Pancreas (tissue), 10 donors: ENCODE measurements at places on chromosomes 7 and 10. TPM values are rescaled to one million over a fixed set of nuclear protein-coding genes. Genes with fewer than 3 reads are reported as not detected.
A peak's percentile ranks its signal among the peaks of the same experiment; 100 is the strongest.

DNA sequence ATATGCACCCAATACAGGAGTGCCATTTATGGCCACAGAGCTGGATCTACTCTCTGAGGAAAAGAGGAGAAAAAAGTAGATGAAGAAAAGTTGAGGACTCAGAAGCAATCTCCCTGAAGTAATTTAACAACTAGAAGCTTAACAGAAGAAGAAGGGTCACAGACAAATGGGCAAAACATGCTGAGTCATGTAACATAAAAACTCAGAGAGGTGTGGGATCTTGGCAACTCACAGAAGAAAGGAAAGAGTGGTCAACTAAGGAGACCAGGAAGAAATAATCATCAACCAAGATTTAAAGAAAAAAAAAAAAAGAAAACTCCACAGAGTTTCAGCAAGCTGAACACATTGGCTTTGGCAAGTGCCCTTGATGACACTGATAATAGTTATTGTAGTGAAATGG is 51.8 kb upstream of the BET1 start:
- no peaks in the 10 kb centered on the region for H3K27me3 ChIP-seq
- H3K27ac ChIP-seq: no peak overlapping the region
- no peak for DNase-seq
- no peaks in the 10 kb centered on the region for H3K4me1 ChIP-seq

GRCh38 chr10:36669615-36670352 is 455.6 kb upstream of the ANKRD30A start:
- H3K36me3 ChIP-seq: no peaks in the 10 kb centered on the region
- H3K4me3 ChIP-seq: no peak overlapping the region
- H3K27ac ChIP-seq: no peak overlapping the region
- H3K4me1 ChIP-seq: no peaks in the 10 kb centered on the region

DNA sequence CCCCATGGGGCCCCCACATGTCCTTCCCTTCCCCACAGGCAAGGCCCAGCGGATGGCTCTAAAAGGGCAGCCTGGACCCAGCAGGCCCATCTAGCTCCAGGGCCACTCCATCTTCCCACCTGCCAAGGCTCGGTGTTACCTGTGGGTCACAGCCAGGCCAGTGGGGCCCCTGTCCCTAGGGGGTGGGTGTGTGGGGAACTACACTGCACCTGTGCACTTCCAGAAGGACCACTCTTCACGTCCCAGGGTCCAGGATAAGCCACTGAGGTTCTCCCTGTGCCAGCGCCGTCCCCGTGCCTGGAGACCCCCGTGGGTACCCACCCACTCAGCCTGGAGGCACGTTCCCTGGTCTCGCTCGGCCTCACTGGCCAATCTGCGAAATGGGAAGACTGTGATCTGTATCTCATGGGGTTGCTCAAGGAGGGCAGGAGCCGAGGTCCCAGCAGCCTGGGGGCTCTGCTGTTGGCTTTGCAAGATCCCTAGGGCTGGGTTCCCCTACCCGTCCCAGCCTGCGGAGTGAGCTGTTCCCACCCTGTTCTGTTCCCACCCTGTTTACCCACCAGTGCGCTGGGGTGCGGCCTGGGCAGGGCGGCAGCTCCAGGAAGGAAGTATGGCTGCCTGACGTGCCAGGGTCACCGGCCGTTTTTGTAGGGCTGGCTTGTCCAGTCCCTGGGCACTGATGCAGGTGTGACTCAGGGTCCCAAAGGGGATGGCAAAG is 4.6 kb downstream of the PWWP2B start:
- peak; percentile 49 for DNase-seq
- H3K4me1 ChIP-seq: peaks cover 31% of the 10 kb centered on the region
- peaks cover 16% of the 10 kb centered on the region for H3K36me3 ChIP-seq
- H3K4me3 ChIP-seq: no peak overlapping the region
- peak overlapping the region; percentile 95 for H3K27ac ChIP-seq

DNA sequence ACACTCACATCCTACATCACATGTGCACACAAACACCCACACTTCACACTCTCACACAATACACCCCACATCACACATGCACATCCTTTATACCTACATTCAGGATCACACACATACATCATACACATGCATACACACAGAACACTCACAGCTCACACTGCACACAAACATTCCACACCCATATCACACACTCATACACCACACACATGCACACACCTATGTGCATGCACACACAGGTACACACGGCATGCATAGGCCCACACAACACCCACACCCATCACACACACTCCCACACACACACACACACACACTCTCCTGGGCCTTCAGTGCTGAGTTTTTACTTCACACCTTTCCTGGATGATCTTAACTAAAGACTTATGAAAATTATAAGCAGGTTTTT is 220.5 kb downstream of the DNAJB6 start:
- no peak overlapping the region for H3K4me3 ChIP-seq
- no peaks in the 10 kb centered on the region for H3K36me3 ChIP-seq
- H3K27me3 ChIP-seq: no peaks in the 10 kb centered on the region

DNA sequence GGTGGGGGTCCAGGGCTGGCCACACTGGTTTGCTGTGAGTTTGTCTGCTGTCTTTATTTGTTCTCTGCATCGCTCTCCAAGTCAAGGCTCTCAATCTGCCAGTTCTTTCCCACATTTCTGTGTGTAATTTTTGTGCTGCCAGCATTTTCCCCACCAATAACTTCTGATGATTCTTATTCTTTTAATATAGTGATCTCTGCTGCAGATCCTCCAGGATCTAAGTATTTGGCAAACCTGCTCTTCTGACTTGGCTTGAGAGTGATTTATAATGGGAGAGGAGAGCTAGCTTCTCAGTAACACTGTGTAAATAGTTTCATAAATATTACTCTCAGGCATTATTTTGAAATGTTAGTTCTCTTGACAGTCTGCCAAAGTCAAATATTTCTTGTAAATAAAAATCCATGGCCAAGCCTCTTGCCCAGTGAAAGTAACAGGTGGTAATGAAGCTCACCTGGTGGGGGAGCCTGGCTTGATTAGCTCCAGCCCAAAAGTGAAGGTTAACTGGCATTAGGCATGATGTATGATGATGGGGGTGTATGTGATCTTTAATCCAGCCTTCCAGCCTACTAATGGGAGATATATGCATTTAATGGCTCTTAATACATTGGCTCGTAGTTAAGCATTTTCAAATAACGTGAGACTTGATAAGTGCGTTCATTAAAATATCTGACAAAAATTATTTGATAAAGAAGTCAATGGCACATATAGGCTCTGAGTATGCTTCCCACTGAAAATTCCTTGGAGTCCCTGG is 1055.9 kb downstream of the KCNMA1 start:
- peak; percentile 55 for DNase-seq
- H3K27me3 ChIP-seq: no peaks in the 10 kb centered on the region
- H3K27ac ChIP-seq: no peak overlapping the region
- peaks cover 28% of the 10 kb centered on the region for H3K4me1 ChIP-seq

DNA sequence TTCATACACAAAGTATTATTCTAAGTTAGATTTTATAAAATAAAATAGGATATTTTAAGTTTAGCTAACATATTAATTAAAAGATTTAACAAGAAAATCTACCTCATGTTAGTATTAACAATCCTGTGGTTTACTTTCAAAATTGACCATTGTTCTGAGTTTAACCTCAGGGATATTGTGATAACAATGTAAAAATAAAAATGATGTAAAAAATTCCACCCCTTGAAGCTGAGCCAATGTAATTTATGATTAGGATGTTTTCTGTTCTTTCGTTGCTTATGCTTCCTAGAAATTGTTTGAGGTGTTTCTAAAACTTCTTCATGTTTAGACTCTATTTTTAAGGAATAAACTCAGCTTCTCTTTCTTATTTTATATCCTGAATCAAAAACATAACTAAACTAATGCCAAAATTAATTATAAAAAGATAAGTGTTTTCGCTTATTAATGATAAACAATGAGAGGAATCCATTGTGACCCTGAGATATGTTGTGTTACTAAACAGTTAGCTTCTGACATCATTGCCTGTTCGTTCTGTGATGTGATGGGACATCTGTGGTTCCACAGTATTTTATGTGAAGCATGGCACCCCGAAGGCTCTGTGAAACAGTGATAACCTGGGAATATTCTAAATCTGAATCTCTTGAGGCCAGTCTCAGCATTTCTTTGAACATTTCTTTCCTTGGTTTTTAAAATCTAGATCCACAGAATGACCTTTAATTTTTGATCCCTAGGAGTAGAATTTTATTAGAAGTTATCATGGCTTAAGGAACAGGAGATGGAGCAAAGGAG is 340.8 kb downstream of the ARL4A start:
- DNase-seq: no peak

GRCh38 chr7:31500656-31501055 is 13.2 kb upstream of the ITPRID1 start:
- no peak overlapping the region for H3K4me3 ChIP-seq
- H3K27ac ChIP-seq: no peak overlapping the region
- no peak for DNase-seq
- H3K36me3 ChIP-seq: no peaks in the 10 kb centered on the region
- no peaks in the 10 kb centered on the region for H3K27me3 ChIP-seq

DNA sequence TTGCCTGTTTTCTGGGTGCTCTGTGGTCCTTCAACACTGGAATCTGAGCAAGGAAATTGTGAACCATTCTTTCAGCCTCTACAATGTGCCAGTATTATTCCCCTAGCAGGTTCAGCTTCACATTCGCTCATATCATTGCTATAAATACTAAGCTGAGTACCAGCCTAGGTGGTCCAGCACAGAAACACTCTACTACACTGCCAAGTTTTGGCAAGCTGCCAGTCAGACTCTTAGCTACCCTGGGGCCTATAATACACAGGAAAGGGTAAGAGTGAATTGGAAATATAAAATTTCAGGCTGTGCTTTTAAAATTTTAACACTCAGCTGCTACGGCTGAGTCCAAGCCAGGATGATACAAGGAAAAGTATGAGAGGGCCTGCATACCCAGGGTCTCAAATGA is 49.9 kb upstream of the PPP1R3A start:
- H3K27ac ChIP-seq: no peak overlapping the region
- H3K4me3 ChIP-seq: no peak overlapping the region
- no peaks in the 10 kb centered on the region for H3K4me1 ChIP-seq
- H3K36me3 ChIP-seq: no peaks in the 10 kb centered on the region
- no peaks in the 10 kb centered on the region for H3K27me3 ChIP-seq

The FGFR2 gene
- 41.6 TPM for total RNA-seq

The TAS2R41 gene
- total RNA-seq: 0.16 TPM
